ENCODE measurements at places on chromosomes 16 and 17. TPM values are rescaled to one million over a fixed set of nuclear protein-coding genes. Genes with fewer than 3 reads are reported as not detected.

DNA sequence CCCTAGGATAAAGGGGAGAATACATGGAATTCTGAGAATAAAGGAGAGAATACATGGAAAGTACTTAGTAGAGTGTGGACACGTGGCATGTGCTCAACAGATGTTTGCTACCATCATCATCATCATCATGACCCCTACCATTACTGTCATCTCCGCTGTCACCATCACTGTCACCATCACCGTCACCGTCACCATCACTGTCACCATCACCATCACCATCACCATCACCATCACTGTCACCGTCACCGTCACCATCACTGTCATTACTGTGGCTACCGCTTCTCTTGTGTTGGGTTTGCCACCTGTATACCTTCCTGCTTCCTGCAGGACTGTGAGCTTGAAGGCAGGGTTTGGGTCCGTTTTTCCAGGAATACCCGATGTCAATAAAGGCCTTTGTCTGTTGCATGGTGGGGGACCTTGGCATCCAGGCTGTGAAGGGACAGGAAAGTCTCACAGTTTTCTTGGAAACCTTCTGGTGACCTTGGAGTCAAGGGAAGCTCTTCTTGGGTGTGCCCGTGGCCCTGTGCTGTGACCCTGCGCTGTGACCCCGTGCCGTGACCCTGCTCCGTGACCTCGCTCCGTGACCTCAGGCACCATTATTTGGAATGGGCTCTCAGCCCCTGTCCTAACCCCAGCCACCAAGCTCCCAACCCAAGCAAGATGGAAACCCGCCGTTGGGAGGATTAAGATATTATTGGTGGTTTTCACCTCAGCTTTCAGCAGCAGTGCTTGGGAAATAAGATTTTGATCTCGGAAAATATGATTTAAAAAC is 14.4 kb downstream of the CMIP start:
- DNase-seq: no peak

DNA sequence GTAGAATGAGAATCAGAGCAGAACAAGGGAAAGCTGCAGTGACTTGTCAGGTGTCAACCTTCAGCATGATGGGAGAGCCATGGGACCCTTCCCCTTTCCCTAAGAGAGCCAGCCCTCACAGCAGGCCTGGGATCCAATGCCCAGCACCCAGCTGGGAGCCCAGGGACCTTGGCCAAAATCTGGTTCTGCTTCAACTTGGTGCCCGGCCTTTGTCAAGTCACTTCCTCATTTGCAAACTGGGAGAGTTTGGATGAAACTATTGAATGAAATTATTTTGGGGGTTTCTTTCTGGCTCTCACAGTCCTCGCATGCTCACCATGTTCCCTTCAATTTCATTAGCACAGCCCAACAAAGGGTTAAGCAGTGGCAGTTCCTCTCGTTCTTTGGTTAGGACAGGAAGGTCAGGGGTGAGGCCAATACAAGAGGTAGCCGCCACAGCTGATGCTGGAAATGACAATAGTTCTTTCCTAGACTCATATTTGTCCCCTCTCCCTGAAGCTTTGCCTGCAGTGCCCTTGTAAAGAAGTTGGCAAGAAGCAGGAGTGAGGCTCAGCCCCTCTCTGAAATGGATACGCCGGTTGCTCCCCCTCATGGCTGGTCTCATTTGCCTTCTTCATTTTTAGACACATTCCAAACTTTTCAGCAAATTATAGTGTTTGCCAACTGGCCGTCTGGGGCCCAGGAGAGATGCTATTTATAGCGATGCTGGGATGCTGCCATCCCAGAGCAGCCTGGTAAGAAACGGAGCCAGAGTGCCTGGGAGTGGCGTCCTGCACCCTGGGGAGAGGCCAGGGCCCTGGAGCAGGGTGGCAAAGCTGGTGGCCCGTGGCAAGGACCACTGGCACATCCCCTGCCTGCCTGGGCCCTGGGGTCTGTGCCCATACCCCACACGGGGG is 34.5 kb upstream of the MEOX1 start:
- no peak for DNase-seq

DNA sequence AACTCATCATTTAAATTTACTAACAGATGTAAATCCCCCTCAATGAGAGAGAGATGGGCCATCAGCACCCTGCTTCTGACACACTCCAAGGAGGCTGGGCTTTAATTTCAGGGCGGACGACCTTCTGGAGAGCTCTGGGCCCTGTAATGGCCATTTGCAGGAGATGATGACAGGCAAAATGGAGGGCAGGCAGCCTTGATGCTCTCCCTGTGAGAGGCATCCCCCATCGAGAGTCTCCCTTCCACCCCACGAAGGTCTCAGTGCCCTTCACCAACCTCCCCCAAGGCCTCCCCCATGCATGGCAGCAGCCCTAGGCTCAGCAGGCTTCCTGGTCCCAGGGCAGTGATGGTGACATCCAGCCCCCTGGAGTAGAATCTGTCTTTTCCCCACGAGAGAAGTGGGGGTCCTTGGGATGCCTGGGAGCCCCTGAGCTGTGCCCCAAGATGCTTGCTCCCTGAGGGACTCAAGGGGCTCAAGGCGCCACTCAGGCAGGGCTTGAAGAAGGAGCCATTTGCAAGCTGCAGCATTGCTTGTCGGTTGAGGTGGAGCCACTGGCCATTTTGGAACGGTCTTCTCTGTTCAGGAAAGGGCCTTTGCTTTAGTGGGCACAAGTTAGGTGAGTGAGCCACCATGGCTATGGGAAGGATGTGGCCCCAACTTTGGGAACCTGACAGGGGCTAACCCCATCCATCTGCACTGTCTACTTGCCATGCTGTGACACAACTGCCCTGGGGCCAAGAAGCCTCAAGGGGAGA is 82.6 kb downstream of the C16orf78 start:
- DNase-seq: no peak

MPHOSPH6 gene
- 10.1 TPM for total RNA-seq

KRTAP4-4 gene
- total RNA-seq: not detected

PHKG2 gene
- 9.2 TPM for total RNA-seq
